ENCODE measurements at places on chromosomes 13 and 19.

GRCh38 chr13:114148521-114148855, 16.1 kb upstream of the RASA3 start:
- peaks cover 81% of the 10 kb centered on the region for H3K4me1 ChIP-seq
- peak overlapping the region; percentile 91 for H3K27ac ChIP-seq
- peak; percentile 93 for DNase-seq
- peaks cover 37% of the 10 kb centered on the region for H3K27me3 ChIP-seq

- no peaks in the 10 kb centered on the region for H3K36me3 ChIP-seq
- H3K4me1 ChIP-seq = peaks cover 15% of the 10 kb centered on the region
- H3K27me3 ChIP-seq = peaks cover 38% of the 10 kb centered on the region
- DNase-seq = peak; percentile 21
- H3K4me3 ChIP-seq = no peak overlapping the region
Observed at GRCh38 chr13:80338781-80339562, 2.0 kb downstream of the SPRY2 start.

GRCh38 chr19:42333018-42333417, 7.6 kb downstream of the MEGF8 start:
- H3K4me3 ChIP-seq = no peak overlapping the region
- DNase-seq = no peak
- H3K27me3 ChIP-seq = no peaks in the 10 kb centered on the region
- no peaks in the 10 kb centered on the region for H3K36me3 ChIP-seq
- H3K27ac ChIP-seq = no peak overlapping the region

GRCh38 chr13:75806117-75806516, 170.0 kb downstream of the LMO7 start:
- no peaks in the 10 kb centered on the region for H3K27me3 ChIP-seq
- DNase-seq = no peak
- no peak overlapping the region for H3K4me3 ChIP-seq
- peaks cover 21% of the 10 kb centered on the region for H3K4me1 ChIP-seq
- no peaks in the 10 kb centered on the region for H3K36me3 ChIP-seq

DNA sequence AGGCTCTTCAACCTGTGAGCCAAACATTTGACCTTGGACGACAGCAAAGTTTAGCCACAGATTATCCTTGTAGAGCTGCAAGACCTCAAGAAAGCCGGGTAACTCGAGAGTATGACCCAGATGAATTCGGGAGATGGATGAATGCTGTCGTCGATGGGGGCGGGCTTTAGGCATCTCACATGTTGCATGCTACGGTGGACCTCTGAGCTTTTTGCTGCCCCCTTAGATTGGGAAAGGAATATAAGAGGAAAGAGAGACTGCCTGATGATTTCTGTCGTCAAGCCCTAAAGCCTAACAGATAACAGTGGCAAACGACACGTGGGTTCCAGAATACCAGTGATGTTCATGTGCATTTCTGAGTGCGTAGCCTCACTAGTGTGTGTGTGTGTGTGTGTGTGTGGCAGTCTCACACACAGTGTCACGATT, 730 bp upstream of the ABCC4 start:
- no peaks in the 10 kb centered on the region for H3K36me3 ChIP-seq
- H3K27me3 ChIP-seq = peaks cover 9% of the 10 kb centered on the region
- H3K4me1 ChIP-seq = peaks cover 23% of the 10 kb centered on the region

Data from activated CD8-positive, alpha-beta T cell treated with anti-CD3 and anti-CD28 coated beads, Interleukin-2, amount 10 ng/mL, durations not matched to agents 7 days and 5 days (primary cell).